Tongue (tissue), 3 donors: ENCODE measurements at places on chromosomes 6 and 20.

DNA sequence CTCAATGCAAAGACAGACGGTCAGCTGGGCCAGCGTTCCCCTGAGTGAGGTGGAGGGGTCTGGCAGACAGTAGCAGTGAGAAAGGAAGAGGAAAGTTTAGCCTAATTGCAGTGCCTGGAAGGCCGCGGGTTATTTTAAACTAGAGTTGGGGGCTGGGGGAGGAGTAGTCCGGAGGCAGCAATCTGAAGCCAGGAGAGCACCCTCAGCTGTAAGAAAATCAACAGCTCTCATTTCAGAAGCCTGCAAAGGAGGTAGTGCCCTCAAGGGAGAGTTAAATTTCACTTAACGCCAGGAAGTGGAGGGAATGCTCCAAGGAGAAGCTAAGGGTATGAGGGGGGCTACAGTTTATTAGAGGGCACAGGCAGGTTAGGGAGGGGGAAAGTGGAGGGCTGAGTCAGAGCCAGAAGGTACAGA is 26.9 kb downstream of the RING1 start:
- no peak for DNase-seq

GRCh38 chr20:44306927-44307326 is 4.1 kb downstream of the FITM2 start:
- DNase-seq = no peak

- DNase-seq = no peak
Measured at GRCh38 chr6:34391473-34391785, 1.0 kb downstream of the NUDT3 start.

GRCh38 chr6:18206591-18206990 is 51.4 kb downstream of the KDM1B start:
- DNase-seq = no peak

DNA sequence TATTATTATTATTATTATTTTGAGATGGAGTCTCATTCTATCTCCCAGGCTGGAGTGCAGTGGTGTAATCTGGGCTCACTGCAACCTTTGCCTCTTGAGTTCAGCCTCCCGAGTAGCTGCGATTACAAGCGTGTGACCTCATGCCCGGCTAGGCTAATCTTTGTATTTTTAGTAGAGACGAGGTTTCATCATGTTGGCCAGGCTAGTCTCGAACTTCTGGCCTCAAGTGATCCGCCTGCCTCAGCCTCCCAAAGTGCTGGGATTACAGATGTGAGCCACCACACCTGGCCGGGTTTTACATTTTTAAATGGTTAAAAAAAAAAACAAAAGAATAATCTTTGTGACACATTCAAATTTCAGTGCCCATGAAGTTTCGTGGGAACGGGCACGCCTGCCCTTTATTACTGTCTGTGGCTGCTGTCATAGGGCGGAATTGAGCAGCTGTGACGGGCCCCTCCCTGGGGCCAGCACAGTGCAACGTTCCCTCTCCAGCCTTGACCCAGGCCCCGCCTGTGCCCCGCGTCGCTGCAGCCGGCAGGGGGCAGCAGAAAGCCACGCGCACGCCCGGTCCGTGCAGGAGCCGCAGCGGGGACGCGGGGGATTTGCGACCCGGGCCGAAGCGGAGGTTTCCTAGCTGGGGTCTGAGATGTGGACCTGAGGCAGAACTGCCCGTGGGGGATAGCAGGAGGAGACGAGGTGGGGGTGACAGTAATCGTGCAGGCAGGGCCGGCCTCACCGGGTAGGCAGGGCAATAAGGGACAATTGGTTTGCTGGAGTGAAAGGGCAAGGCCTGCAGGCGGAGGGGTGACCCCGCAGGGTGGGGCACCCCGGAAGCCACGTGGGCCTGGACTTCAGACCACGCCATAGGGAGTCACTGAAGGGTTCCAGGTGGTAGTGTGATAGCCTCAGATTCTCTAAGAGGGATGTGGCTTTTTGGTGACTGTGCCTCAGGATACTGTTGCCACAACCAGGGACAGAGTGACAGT is 54.3 kb downstream of the SYTL3 start:
- peak; percentile 91 for DNase-seq

DNA sequence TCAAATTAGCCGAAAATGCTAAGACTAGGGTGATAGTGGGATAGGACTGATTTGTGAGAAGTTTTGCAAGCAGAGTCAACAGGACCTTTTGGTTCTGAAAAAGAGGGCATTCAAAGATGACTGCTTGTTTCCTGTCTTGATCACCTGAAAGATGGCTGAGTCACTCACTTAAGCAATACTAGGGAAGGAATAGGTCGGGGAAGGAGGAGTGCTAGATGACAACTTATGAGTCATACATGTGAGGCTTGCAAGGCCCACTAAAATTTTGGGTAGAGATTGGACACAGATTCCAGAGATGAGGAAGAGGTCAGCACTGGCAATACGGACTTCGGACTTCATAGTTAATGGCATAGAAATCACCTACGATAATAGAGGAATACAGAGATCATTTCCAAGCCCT is 89.2 kb downstream of the FAM83B start:
- no peak for DNase-seq

DNA sequence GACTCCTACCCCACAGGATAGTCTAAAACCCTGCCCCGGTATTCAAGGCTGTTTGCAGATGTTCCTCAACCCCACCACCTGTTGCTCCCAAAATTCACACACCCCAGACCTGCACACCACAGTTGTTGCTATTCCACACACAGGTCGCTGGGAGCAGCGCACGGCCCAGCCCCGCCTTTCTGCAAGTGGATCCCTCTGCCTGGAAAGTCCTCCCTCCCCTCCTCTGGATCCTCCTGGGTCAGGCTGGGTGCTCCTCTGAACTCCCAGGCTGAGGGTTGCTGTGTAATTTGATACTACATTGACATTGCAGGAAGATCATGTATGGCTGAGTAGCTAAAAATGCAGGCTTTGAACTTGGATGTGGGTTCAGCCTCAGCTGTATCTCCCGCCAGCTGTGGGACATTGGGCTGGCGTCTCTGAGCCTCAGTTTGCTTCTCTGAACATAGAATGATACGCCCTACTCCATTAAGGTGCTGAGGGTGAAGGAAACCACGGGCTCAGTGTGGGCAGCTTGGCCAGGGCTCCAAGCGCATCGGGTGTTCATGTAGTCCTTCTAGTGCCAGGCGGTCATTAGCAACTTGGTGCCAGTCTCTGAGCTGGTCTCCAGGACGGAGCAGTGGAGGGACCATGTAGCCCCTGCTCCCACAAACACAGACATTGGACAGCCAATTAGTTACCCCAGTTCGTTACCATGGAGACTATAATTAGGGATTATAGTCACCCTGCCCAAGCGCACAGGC is 13.9 kb upstream of the CCN5 start:
- DNase-seq = no peak

- DNase-seq = no peak
Measured at GRCh38 chr6:125688138-125688537, 61.3 kb upstream of the HEY2 start.

- peak; percentile 49 for DNase-seq
Measured at GRCh38 chr6:56806368-56806767, 148.5 kb upstream of the BEND6 start.

- DNase-seq = no peak
Measured at GRCh38 chr6:157561414-157561790, 180.4 kb downstream of the ZDHHC14 start.

DNA sequence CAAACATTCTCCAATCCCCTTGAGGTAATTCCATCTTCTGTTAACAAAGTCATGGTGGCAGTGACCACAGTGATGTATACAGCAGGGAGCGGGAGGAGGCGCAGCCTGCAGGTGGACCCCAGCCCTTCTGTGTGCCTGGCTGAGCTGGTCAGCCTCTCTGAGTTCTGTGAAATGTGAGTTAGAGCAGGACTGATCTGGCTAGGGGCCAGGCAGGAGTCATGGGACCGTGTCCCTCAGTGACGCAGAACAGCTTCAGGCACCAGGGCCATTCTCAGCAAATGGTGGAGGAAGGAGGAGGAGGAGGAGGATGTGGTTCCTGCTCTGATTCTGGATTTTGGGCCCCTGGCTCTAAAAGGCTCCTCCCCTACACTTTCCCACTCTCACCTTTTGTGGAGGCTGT is 6.9 kb downstream of the PHACTR3 start:
- no peak for DNase-seq
